Thyroid gland (tissue), 4 donors: ENCODE measurements at places on chromosomes 5 and 9. TPM values are rescaled to one million over a fixed set of nuclear protein-coding genes. Genes with fewer than 3 reads are reported as not detected.

PITX1 gene
- total RNA-seq, result not detected

EIF4E1B gene
- not detected for total RNA-seq

DNA sequence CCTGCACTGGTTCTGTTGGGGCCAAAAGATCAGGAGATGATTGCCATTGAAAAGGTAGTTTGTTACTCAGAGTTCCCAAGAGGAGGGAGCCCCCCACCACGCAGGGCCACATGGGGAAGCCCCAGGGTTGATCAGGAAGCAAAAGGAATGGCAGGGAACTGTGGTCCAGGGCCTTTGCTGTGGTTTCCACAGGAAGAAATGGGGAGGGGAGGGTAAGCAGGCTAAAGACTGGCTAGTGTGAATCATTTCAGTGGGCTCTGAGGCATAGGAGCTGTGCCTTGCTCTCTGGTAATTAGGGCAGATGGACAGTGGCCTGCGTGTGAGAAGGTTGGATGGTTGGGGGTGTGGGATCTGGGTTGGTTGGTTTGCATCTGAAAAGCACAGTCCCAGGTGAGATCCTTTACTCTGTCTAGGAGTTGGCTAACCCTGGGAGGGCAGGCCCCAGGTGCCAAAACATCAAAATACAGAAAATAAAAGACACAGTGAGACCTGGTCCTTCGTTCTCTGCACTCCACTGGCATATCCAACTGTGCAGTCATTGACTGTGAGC is 66.1 kb downstream of the PTPDC1 start:
- no peaks in the 10 kb centered on the region for H3K4me1 ChIP-seq
- H3K27ac ChIP-seq, result no peak overlapping the region
- H3K27me3 ChIP-seq, result no peaks in the 10 kb centered on the region

GRCh38 chr5:114360816-114361723 is 800 bp upstream of the KCNN2 start:
- peaks cover 20% of the 10 kb centered on the region for H3K27me3 ChIP-seq
- H3K27ac ChIP-seq, result no peak overlapping the region
- H3K36me3 ChIP-seq, result no peaks in the 10 kb centered on the region
- peak overlapping the region; percentile 25 for H3K4me3 ChIP-seq
- peaks cover 16% of the 10 kb centered on the region for H3K4me1 ChIP-seq
- no peak for DNase-seq

- H3K4me1 ChIP-seq, result peaks cover 9% of the 10 kb centered on the region
- no peak for DNase-seq
- no peaks in the 10 kb centered on the region for H3K36me3 ChIP-seq
- H3K27ac ChIP-seq, result no peak overlapping the region
Observed at GRCh38 chr5:9056046-9056445, 489.8 kb downstream of the SEMA5A start.

DNA sequence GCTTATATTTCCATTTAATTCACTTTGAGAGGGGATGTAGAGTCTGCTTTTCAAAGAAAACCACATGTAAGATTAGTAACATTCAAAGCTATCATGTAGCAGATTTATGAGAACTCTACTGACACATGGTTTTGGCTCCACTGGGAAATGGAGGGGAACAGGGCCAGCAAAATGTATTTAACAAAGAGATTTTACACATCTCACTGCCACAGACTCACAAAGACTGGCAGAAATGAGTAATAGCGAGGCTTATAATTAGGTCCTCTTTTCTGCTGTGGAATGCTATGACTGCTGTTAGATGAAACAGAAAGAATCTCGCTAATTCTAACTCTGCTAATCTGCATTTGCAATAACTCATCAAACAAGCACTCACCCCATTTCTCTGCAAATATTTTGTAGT is 4.5 kb downstream of the DAP start:
- no peaks in the 10 kb centered on the region for H3K27me3 ChIP-seq
- no peak for DNase-seq
- peaks cover 23% of the 10 kb centered on the region for H3K4me1 ChIP-seq
- H3K27ac ChIP-seq, result no peak overlapping the region

- peaks cover 3% of the 10 kb centered on the region for H3K4me1 ChIP-seq
- H3K27me3 ChIP-seq, result no peaks in the 10 kb centered on the region
- peaks cover 23% of the 10 kb centered on the region for H3K36me3 ChIP-seq
- no peak for DNase-seq
Observed at GRCh38 chr9:32991897-32992594, 9.4 kb downstream of the APTX start.

FAXDC2 gene
- 47.0 TPM for total RNA-seq

- no peak overlapping the region for H3K4me3 ChIP-seq
- H3K36me3 ChIP-seq, result no peaks in the 10 kb centered on the region
- H3K27ac ChIP-seq, result no peak overlapping the region
- no peaks in the 10 kb centered on the region for H3K4me1 ChIP-seq
Observed at GRCh38 chr5:96146675-96147074, 185.0 kb upstream of the ELL2 start.

GRCh38 chr5:135462304-135462703 is 10.2 kb upstream of the TIFAB start:
- no peak overlapping the region for H3K4me3 ChIP-seq
- peaks cover 3% of the 10 kb centered on the region for H3K4me1 ChIP-seq
- peak; percentile 43 for DNase-seq
- H3K36me3 ChIP-seq, result no peaks in the 10 kb centered on the region
- no peak overlapping the region for H3K27ac ChIP-seq

GGTA1 gene
- total RNA-seq, result 10.0 TPM

NUDT12 gene
- 30.9 TPM for total RNA-seq
